ENCODE measurements at places on chromosomes 2 and 18.

DNA sequence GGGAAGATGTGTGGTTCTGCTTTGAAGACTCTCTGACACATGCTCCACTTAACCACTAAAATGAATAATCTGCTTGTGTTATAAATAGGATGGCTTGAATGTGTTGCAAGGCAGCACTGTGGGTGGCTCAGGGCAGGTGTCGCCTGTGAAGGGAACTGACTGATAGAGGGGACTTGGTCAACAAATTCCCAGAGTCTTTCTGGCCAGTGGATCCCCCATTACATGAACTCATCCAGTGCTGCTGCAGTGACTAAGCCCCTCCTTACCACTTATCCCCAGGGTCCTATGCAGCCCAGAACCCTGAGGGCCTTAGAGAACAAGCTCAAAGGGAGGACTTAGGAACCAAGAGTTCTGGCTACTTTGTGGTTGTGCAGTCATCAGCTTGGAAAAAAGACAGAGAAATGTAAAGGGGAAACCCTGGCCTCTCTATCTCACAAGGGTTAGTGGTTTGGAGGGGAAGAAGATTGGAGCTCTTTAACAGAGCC, 226.2 kb upstream of the TNP1 start:
- DNase-seq: no peak

DNA sequence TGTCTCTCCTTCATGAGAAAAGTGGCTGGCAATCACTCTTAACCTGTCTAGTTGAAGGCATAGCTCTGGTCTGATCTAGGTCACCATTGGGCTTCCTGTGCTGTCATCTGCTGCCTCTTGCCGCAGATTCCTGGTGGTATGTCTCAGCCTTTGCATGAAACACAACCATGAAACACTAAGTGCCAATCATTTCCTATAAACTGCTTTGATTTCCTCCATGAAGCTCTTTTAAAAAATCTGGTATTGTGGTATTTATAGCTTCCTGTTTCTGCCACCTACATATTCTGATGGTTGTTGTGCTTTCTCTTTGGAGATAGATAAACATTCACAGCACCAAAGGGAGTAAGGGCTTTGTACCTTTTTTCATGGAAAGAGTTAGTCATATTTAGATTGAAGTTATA, 120.0 kb upstream of the EPC2 start:
- no peak for DNase-seq

DNA sequence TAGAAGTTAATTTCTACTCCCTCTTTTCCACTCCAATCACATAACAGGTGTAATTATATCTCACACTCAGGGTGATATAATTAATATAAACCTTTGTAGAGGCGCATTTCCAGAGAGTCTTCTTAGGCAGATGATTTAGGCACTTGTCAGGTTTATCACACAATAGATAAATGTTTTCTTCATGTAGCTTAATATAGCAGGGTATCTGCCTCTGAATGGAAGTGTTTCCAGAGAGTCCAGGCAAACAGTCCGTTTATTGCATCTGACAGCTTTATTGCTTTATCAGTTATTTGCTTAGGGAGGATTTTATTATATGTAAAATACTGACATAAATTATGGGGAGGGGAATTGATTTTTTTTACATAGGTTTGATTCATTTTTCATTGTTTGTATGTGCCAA, 766.3 kb downstream of the SLC4A3 start:
- no peak for DNase-seq

- no peak for DNase-seq
Measured at GRCh38 chr2:220533485-220533884, 906.1 kb downstream of the SLC4A3 start.

- no peak for DNase-seq
Measured at GRCh38 chr2:151204756-151205155, 56.9 kb downstream of the RBM43 start.

- DNase-seq: peak; percentile 72
Measured at GRCh38 chr2:177296040-177296439, 31.5 kb upstream of the NFE2L2 start.

GRCh38 chr2:179578171-179578916, 283.1 kb downstream of the ZNF385B start:
- DNase-seq: no peak

GRCh38 chr2:46862514-46862913, 53.1 kb downstream of the MCFD2 start:
- DNase-seq: no peak

DNA sequence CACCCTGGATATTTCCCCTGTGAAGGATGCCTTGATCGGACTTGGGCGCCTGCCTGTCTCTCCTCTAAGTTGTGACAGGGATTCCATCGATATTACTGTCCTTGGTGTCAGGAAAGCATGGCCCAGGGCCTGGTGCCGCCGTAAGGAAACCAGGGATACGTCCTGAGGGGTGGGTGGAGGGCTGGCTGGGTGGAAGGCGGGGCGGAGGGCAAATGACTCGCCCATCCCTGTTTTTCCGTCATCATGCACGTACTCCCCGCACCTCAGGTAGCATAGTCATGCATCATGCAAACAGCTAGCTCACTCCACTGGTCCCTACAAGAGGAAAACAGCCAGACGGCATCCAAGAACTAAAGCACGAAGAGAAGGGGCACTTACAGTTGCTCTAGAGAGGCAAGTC, 57.1 kb downstream of the PXDN start:
- no peak for DNase-seq

DNA sequence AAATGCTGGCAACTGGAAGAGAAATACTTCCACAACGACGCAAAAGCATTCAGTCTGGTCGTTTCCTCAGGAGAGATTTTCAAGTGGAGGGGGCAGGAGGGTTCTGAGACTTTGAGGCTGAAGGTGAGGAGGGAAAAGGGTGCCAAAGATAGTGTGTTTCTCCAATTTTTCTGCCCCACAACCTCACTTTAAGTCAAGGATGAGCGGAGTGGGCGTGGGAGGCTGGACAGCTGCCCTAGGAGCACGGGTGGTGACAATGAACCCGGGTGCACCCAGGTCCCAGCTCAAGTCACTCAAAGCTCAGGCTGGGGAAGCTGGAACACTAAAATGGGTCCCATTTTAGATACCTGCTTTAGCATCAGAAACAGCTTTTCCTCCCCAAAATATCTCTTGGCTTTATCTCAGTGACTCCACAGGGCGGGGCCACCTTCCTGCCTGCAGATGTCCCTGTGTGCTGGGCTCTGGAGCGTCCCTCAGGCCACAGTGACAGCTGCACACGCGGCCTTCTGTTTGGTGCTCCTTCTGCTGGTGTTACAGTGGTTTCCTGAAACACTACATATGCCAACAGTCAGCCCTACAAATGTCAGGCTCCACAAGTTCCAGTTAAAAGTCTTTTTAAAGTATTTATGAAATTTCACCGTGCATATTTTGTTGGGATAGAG, 1.4 kb upstream of the MBP start:
- DNase-seq: peak; percentile 31

DNA sequence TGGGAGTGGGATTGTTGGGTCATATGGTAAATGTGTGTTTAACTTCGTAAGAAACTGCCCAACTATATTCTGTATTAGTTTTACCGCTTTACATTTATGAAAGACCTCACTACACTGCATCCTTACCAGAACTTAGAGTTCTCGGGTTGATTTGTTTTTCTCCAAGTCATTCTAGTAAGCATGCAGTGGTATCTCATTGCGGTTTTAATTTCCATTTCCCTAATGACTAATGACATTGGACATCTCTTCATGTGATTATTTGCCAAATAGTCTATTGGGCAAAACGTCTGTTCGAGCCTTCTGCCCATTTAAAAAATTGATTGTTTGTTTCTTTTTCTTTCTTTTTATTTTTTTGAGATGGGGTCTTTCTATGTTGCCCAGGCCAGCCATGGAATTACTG, 6.8 kb downstream of the FBLN7 start:
- no peak for DNase-seq

DNA sequence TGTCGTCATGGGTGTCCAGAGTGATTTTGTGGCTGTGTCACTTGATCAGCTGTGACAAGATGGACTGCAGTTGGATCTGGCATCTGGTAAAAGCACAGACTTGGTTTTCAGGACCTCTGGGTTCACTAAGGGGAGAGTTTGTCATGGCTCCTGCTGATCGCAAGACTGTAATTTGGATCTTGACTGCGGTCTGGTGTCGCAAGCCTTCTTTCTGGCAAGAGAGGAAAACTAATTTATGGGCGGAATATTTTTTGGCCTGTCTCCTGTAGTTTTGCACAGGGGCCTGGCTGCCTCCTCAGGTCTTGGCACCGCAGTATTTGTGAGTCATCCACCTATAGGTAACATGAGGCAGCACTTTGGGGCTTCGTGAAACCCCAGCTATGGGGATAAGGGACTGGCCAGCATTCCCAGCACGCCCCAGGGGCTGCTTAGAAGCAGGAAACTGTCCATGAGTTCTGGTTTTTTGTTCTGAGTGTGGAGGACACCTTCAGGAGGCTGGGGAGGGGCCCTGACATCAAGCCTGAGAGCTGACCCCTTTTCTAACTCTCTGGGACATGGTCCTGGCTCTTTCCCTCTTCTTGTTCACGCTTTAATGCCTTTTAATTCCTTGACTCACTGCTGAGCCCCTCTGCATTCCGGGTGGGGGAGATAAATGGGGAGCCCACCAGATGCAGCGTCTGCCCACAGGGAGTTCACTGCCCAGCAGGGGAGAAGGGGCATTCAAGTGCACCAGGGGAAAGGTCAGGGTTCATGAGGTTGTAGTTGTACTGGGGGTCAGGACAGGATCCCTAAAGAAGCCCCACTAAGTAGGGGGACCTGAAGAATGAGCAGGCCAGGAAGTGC, 12.2 kb downstream of the SH3BP4 start:
- DNase-seq: peak; percentile 92

- DNase-seq: peak; percentile 44
Measured at GRCh38 chr2:68185541-68186164, 28.0 kb downstream of the PNO1 start.

DNA sequence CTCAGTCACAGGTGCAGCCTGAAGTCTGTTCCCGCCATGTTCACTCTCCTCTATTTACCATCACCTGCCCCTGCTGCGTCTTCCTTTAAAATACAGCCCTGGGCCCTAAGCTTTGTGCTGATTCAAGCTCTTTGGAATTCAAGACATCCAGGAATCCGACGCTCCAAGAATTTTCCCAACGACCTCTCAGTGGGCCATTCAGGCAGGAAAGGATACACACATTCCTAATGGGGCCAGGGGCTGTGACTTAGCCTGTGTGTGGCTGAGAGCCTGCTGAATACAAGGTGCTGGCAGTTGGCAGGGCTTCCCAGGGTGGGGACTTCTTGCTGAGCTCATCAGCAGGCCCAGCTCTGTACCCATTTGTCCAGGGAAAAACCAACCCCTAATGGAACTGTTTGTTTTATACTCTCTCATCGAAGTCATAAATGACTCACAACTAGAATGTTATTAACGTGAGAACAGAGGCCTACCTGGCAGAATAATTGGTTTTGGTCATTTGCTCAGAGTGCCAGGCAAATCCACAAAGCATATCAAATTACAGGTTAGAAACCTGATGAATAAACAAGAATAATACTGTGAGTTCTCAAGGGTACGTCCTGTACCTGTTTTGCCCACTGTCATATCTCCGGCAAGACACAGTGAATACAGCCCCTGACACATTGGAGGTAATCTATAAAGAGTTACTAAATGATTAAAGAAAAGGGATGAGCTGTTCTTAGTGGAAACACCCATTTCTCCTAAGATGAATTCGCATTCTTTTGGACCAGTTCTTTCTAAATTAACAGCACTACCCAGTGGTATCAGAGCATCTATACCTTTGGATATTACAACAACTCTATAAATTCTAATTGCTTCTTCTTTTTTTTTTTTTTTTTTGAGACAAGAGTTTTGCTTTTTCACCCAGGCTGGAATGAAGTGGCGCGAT, 12.6 kb upstream of the KCMF1 start:
- DNase-seq: peak; percentile 92

- no peak for DNase-seq
Measured at GRCh38 chr2:172736424-172737174, 954 bp downstream of the RAPGEF4 start.

DNA sequence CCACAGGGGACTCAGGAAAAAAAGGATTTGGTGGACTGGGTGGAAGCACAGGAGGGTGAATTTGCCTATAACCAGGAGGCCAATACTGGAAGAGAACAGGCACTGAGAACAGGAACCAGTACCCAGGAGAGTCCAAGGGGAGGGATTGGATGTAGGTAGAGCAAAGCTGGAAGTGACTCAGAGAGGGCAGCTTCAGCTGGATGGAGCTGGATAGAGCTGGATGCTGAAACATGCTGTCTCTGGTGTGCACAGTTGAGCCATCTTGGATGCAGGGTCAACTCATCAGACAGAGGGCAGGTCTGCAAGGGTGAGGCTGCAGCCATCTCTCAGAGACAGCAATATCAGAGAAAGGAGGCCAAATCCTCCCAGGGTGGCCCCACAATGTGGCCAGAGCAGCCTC, 134.0 kb downstream of the GALNT14 start:
- no peak for DNase-seq

All from fibroblast of the aortic adventitia (primary cell).